ENCODE measurements at places on chromosomes 2 and 18.

- H3K4me1 ChIP-seq: no peaks in the 10 kb centered on the region
- no peaks in the 10 kb centered on the region for H3K36me3 ChIP-seq
- no peak overlapping the region for H3K27ac ChIP-seq
- no peaks in the 10 kb centered on the region for H3K27me3 ChIP-seq
- H3K4me3 ChIP-seq: no peak overlapping the region
These were observed 378.6 kb upstream of the SLC14A2 start for GRCh38 chr18:45236676-45237075.

GRCh38 chr2:223549215-223549614, 52.9 kb downstream of the SCG2 start:
- no peaks in the 10 kb centered on the region for H3K36me3 ChIP-seq
- DNase-seq: no peak
- H3K27ac ChIP-seq: no peak overlapping the region
- no peak overlapping the region for H3K4me3 ChIP-seq
- peaks cover 1% of the 10 kb centered on the region for H3K4me1 ChIP-seq
- no peaks in the 10 kb centered on the region for H3K27me3 ChIP-seq

GRCh38 chr2:130920415-130921163, 83.9 kb downstream of the ARHGEF4 start:
- no peak overlapping the region for H3K4me3 ChIP-seq
- no peak for DNase-seq
- H3K27me3 ChIP-seq: no peaks in the 10 kb centered on the region
- no peaks in the 10 kb centered on the region for H3K36me3 ChIP-seq
- H3K27ac ChIP-seq: no peak overlapping the region

GRCh38 chr2:11796190-11797171, 50.0 kb downstream of the LPIN1 start:
- no peaks in the 10 kb centered on the region for H3K27me3 ChIP-seq
- no peaks in the 10 kb centered on the region for H3K36me3 ChIP-seq
- H3K4me3 ChIP-seq: no peak overlapping the region
- no peaks in the 10 kb centered on the region for H3K4me1 ChIP-seq
- H3K27ac ChIP-seq: no peak overlapping the region

GRCh38 chr2:54866868-54867267, 143.4 kb downstream of the EML6 start:
- H3K27ac ChIP-seq: no peak overlapping the region
- H3K4me3 ChIP-seq: no peak overlapping the region
- no peak for DNase-seq
- H3K27me3 ChIP-seq: no peaks in the 10 kb centered on the region
- no peaks in the 10 kb centered on the region for H3K36me3 ChIP-seq

- H3K36me3 ChIP-seq: no peaks in the 10 kb centered on the region
- H3K4me3 ChIP-seq: no peak overlapping the region
- H3K27ac ChIP-seq: no peak overlapping the region
- H3K27me3 ChIP-seq: no peaks in the 10 kb centered on the region
- no peak for DNase-seq
These were observed 191.4 kb downstream of the SPP2 start for GRCh38 chr2:234241656-234242458.

DNA sequence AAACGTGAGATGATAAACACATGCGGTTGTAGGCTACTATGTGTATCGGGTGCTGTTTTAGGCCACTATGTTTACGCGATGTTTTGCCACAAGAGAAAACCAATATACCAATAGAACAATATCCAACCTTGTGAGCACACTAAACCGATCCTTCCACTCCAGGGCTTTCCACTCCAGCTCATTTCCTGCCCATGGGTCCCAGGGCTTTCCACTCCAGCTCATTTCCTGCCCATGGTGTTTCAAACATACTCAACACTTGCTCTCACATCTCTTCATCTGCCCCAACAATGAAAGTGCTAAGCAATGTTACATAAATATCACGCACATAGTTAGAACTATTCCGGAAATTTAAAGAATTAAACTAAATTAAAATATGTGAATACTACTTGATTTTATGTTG, 80.0 kb downstream of the EPB41L3 start:
- H3K27me3 ChIP-seq: no peaks in the 10 kb centered on the region
- H3K4me1 ChIP-seq: no peaks in the 10 kb centered on the region
- no peak overlapping the region for H3K27ac ChIP-seq

- no peak overlapping the region for H3K27ac ChIP-seq
- DNase-seq: no peak
- no peak overlapping the region for H3K4me3 ChIP-seq
- no peaks in the 10 kb centered on the region for H3K27me3 ChIP-seq
These were observed 297.2 kb downstream of the NCKAP5 start for GRCh38 chr2:133271105-133271504.

- no peak for DNase-seq
- no peaks in the 10 kb centered on the region for H3K36me3 ChIP-seq
- no peaks in the 10 kb centered on the region for H3K4me1 ChIP-seq
- no peak overlapping the region for H3K4me3 ChIP-seq
- no peak overlapping the region for H3K27ac ChIP-seq
- H3K27me3 ChIP-seq: no peaks in the 10 kb centered on the region
These were observed 278.8 kb upstream of the SESTD1 start for GRCh38 chr2:179543361-179543901.

DNA sequence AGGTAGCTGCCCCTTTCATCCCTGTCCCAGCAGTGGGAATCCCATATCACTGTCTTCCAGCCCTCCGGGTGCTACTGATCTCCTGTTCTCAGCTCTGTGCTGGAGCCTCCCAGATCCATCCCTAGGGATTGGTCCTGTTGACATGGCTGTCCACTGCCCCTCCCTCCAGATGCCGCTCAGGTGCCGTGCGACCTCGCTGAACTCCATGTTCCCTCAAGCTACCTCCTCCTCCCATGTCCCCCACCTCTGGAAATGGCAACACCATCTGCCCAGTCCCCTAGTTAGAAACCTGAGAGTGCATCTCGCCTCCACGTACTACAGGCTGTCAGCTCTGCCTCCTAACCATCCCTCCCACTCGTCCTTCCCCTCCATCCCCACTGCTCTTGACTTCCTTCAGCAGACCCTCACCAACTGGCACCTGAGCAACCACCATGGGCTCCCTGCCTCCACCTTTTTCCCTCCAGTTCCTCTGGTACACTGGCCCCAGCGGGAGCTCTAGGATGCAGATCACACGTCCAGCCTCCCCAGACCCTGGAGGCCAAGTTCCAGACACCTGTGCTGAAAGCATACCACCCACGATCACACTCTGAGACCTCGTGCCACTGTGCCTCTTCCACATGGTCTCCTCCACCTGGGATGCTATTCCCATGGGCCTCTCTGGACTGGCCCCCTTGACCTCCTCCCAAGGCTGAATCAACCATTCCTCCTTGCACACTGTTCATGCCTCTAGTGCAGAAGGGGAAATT, 106.8 kb downstream of the KLHL29 start:
- no peak overlapping the region for H3K4me3 ChIP-seq
- no peak overlapping the region for H3K27ac ChIP-seq
- H3K27me3 ChIP-seq: no peaks in the 10 kb centered on the region
- H3K36me3 ChIP-seq: no peaks in the 10 kb centered on the region
- DNase-seq: no peak
- peaks cover 11% of the 10 kb centered on the region for H3K4me1 ChIP-seq

DNA sequence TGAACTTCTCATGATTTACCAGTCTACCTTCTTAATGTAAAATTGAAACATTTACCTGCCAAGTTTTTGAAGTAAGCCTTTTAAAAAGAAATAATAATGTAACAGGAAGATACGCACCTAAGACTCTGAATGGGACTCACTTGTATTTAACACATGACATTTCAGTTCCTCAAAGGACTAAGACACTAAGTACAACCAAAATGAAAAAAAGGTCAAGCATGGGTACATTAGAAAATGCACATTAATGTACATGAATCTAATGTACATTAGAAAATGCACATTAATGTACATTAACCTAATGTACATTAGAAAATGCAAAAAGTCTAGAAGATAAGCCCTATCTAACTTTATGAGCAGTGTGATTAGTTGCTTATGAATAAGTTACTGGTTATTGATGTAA, 69.3 kb upstream of the FZD5 start:
- no peaks in the 10 kb centered on the region for H3K4me1 ChIP-seq
- no peaks in the 10 kb centered on the region for H3K36me3 ChIP-seq
- no peaks in the 10 kb centered on the region for H3K27me3 ChIP-seq
- DNase-seq: no peak
- no peak overlapping the region for H3K27ac ChIP-seq
- H3K4me3 ChIP-seq: no peak overlapping the region

- H3K27ac ChIP-seq: no peak overlapping the region
- H3K36me3 ChIP-seq: no peaks in the 10 kb centered on the region
- H3K27me3 ChIP-seq: no peaks in the 10 kb centered on the region
These were observed 50.6 kb upstream of the OSR1 start for GRCh38 chr2:19409046-19409445.

DNA sequence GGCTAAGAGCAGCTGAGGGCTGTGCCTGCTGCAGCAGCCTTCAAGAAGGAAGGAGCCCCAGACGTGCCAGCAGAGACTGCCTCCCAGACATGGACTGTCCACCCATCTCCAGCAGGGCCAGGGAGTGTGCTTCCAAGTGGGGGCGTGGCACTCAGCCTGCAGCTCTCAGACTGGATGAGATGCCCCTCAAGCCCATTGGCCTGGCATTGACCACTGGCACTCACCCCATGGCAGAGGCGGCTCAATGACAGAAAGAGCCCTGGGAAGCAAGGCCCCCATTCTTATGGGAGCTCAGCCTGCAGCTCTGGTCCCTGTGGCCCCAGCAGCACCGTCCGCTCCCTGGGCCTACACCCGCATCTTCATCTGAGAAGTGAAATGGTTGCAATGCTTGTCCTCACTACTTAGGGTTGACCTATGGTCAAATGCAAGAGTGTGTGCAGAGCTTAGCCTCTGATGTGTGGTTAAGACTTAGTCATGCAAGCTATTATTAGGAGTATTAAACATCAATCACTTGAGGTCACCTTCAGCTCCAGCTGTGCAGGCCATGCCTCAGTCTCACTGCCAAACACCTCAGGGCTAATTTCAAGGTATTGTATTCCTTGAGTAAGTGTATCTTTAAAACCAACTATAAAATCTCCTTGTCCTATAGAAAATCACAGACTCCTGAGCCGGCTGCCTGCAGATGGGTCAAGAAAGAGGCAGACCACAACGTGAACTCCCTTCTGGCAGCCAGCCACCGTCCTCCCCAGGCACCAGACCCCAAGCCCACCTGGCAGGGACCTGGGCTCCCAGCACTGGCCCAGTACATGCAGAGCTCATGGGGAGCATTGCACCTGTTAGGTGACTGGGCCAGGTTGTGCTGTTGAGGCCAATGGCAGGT, 194.8 kb downstream of the NDUFA10 start:
- no peaks in the 10 kb centered on the region for H3K27me3 ChIP-seq
- H3K4me1 ChIP-seq: peaks cover 7% of the 10 kb centered on the region
- H3K36me3 ChIP-seq: no peaks in the 10 kb centered on the region
- H3K27ac ChIP-seq: no peak overlapping the region
- no peak overlapping the region for H3K4me3 ChIP-seq

DNA sequence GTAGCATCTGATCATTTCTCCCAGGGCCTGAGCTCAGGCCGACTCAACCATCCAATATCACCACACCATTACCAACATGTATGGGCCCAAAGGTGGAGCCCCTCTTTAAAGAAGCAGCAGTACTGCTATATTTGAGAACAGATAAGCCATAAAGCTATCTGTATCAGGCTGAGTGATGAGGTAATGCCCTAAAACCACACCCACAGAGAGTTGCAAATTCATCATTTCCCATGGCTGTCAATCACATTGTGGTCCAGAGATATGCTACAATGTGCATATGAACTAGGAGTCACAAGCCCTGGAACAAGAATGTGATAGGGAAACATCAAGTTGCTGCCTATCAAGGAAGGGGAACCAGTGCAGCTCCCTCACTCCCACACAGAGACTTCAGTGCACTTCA, 52.6 kb upstream of the GALNT13 start:
- no peak for DNase-seq
- H3K27me3 ChIP-seq: no peaks in the 10 kb centered on the region
- no peaks in the 10 kb centered on the region for H3K4me1 ChIP-seq
- no peak overlapping the region for H3K27ac ChIP-seq

- H3K27ac ChIP-seq: no peak overlapping the region
- no peak overlapping the region for H3K4me3 ChIP-seq
- peaks cover 7% of the 10 kb centered on the region for H3K4me1 ChIP-seq
- H3K27me3 ChIP-seq: no peaks in the 10 kb centered on the region
These were observed 2.9 kb downstream of the DDX1 start for GRCh38 chr2:15594291-15595256.

GRCh38 chr2:47026748-47027534, 111.3 kb upstream of the MCFD2 start:
- peak; percentile 49 for DNase-seq
- H3K27me3 ChIP-seq: no peaks in the 10 kb centered on the region
- no peak overlapping the region for H3K4me3 ChIP-seq
- H3K4me1 ChIP-seq: peaks cover 3% of the 10 kb centered on the region
- H3K36me3 ChIP-seq: no peaks in the 10 kb centered on the region
- H3K27ac ChIP-seq: no peak overlapping the region

GRCh38 chr2:204015118-204015843, 78.7 kb downstream of the ICOS start:
- no peaks in the 10 kb centered on the region for H3K27me3 ChIP-seq
- no peaks in the 10 kb centered on the region for H3K36me3 ChIP-seq
- no peak overlapping the region for H3K4me3 ChIP-seq
- H3K4me1 ChIP-seq: no peaks in the 10 kb centered on the region
- H3K27ac ChIP-seq: no peak overlapping the region

DNA sequence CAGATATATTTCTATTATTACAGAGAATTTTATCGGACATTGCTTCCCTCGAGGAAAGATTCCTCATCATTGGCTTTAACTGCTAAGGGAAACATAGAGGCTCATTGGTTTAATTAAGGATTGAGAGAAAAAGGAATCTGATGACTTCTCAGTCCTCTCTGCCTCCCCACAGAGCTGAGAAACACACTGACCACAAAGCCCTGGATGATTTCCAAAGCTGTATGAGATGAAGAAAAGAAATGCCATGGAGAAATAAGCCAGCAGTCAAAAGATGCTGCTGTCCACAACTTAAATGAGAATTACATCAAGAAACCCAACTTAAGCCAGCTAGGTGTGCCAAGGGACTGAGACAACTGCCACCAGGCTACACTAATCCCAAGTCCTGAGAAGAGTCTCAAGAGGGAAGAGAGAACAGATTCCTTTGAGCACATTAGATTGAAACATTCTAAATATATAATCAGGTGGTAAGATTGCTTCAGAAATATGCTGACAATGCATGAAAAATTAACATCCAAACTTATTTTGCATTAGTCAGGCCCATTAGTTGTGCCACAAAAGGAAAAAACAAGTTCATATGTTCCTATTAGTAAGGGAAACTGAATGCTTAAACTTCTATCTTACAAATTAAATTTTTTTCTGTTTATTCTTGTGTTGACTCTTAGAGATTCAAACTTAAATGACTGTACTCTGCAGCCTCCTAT, 308.1 kb upstream of the CYRIA start:
- no peaks in the 10 kb centered on the region for H3K27me3 ChIP-seq
- H3K4me1 ChIP-seq: no peaks in the 10 kb centered on the region
- H3K4me3 ChIP-seq: no peak overlapping the region
- DNase-seq: no peak
